Fibroblast of skin of right quadriceps (primary cell): ENCODE measurements at places on chromosomes 2 and 18.

DNA sequence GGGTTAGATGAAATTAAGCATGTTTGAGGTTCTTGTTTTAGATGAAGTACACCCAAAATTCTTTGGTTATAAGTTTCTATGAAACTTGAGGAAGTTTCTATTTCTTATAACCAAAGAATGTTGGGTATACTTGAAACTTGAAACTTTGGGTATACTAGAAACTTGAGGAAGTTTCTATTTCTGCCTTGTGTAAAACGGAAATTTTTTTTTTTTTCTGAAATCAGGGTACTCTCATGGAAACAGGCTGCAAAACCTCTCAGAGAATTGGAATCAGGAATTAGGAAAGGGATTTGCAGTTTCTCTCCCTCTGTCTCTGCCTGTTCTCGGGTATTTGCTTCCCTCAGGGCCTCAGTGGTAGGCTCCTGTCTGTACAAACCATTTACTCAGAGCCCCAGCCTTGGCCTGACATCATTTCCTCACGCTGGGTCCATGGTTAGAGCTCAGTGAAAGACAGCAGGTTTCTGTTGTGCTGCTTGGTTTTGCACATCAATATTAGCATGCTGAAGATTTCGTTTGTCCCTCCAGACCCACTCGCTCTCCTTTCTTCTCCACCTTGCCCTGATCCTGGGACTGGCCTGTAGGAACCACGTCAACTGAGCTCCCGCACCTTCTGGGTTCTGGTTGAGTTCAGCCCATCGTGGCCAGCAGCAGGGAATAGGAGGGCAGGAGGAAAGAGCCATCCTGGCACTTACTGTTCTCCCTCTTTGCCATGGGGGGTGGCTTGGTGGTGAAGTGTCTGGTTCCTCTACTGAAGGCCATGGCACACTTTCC lies 106.4 kb downstream of the POLR1A start:
- DNase-seq = peak; percentile 77

GRCh38 chr2:64168756-64169155 lies 24.5 kb upstream of the PELI1 start:
- DNase-seq = no peak

DNA sequence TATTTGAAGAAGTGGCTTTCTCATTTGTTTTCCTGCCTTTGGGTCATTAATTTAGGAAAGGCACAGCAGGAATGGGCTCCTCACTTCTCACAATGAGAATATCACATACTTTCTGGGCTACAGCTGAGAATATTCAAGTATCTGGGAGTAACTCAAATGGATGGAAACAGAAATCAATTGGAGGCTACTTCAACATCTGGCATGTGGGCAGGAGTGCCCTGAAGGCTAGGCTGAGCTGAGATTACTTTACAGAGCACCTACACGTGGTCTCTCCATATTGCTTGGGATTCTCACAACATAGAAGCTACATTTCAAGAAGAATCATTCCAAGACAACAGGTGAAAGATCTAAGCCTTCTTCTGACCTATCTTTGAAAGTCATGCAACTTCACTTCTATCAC lies 325.4 kb downstream of the PID1 start:
- no peak for DNase-seq

GRCh38 chr2:203682688-203683130 lies 23.7 kb upstream of the CD28 start:
- peak; percentile 56 for DNase-seq
